ENCODE measurements at places on chromosomes 7 and 10.

GRCh38 chr7:149713731-149714068 lies 59.7 kb downstream of the ZNF467 start:
- no peak for DNase-seq

GRCh38 chr10:116809483-116810119 lies 39.7 kb upstream of the ENO4 start:
- DNase-seq, result peak; percentile 52

GRCh38 chr7:80835251-80835650 lies 83.6 kb downstream of the SEMA3C start:
- no peak for DNase-seq

DNA sequence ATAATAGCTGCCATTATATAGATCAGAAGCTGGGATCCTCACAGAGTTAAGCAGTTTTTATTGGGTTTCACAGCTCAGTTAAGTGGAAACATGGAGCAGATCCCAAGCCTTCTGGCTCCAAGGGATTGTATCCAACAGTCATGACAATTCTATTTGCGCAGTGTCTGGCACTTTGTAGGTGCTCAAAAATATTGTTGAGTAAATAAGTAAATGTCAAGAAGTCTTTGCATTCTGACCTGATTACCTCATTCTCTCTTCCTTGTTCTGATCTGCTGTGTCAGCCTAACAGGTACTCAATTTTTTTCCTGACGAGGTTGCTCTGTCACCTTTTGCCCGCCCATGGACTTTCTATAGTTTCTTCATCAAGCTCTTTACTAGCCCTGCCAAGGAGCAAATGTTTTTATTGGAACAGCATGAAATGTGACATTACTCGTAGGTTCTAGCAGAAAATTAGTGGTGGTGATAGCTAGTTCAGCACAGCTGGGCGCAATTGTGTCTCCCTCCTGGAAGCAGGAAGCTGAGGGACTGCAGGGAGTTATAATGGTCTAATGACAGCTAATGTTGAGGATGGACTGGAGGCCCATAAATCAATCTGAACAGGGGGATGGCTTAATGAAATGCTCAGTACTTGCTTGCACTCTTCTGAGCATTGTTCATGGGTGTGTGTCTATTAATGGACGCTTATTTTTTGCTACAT lies 680.2 kb downstream of the CCSER2 start:
- DNase-seq, result no peak

DNA sequence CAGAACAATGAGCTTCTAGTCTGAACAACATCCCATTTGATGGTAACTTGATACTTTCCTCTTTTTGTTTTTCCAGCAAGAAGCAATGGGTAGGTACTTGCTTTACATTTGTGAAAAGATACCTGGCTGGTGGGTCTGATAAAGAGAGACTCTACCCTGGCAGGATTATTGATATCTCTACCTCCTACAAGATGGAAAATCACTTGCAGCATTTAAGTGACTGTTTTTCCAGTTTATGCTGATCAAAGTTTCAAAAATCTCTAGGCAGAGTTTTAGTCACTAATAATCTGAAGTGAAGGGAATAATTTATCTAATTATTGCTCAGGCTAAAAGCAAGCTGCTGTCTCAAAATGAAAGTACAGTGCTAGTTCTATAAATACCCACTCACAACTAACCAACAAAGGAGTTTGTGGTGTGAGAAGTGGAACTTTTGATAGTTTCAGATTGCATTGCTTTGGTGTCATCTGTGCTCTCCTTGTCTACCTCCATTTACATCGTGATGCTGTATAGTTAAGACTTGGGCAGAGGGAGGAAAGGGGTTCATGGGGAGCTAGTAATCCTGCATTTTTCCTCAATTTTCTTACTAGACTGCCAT lies 86.0 kb upstream of the ANKRD1 start:
- DNase-seq, result no peak

- no peak for DNase-seq
Measured at GRCh38 chr7:96238976-96239766, 82.7 kb downstream of the SLC25A13 start.

GRCh38 chr10:61793760-61794703 lies 107.5 kb upstream of the ARID5B start:
- no peak for DNase-seq

DNA sequence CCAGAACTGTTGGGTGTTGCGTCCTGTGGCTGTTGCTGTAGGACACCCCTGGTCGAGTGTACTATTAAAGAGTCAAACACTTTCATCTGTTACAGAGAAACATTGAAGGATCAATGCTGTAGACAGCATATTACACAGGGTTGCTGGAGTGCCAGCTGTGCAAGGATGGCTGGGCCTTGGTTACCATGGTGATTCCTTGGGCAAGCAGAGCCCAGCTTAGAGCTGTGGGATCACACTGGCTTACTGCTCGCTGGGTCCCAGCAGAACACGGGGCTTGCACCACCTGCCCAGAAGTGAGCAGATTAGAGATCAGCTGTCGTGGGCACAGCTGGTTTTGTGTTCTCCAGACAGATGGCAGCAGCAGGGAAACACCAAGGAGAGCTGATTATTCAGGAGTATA lies 76.0 kb downstream of the GPR141 start:
- no peak for DNase-seq

DNA sequence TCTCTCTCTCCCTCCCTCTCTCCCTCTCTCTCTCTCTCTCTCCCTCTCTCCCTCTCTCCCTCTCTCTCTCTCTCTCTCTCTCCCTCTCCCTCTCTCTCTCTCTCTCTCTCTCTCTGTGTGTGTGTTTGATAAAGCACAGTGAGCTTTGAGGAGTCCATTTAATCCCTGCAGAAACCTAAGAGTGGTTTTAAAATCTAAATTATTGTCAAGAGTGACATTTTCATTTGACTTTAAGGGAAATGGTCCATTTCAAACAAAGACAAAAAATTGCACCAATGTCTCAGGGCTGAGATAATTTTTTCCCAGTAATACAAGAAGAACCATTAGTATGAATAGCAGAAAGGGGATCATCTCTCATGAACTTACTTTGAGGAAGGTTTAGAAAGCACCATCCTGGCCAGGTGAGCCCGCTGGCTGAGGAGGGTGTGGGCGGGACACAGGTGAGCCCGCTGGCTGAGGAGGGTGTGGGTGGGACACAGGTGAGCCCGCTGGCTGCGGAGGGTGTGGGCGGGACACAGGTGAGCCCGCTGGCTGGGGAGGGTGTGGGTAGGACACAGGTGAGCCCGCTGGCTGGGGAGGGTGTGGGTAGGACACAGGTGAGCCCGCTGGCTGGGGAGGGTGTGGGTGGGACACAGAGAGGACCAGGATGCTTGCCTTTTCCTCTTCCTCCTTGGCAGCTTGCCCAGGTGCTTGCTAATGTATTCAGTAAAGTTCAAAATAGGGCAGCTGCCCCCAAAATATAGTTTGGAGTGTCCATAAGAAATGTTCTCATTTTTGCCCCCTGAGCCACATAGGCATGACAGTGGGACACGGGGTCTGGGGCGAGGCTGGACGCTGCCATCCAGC lies 125.0 kb downstream of the DNAJB6 start:
- DNase-seq, result no peak

DNA sequence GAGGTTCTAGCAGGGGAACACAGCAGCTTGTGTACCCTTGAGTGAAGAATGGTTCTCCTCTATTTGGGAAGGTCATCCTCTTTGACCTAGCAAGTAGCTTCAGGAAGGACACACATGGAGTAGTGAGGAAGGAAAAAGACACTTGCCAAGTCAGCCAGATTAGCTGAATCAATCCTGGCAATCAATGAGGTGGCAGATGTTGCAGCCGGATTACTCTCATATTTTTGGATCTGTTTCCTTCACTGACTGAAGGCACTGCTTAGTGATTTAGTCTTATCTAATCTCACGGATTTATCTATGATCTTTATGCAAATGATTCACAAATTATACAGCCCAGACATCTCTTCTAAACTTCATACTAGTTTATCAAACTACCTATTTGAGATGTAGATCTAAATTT lies 218.8 kb downstream of the GPR158 start:
- no peak for DNase-seq

GRCh38 chr7:52959336-52959735 lies 76.1 kb upstream of the POM121L12 start:
- DNase-seq, result no peak

GRCh38 chr10:106296750-106297392 lies 867.6 kb downstream of the SORCS1 start:
- no peak for DNase-seq

- no peak for DNase-seq
Measured at GRCh38 chr10:71437537-71438092, 40.9 kb downstream of the CDH23 start.

- DNase-seq, result no peak
Measured at GRCh38 chr10:5466451-5467206, 32.7 kb downstream of the CALML5 start.

- no peak for DNase-seq
Measured at GRCh38 chr10:110827410-110827809, 44.3 kb upstream of the PDCD4 start.

GRCh38 chr10:119367841-119368549 lies 160.6 kb downstream of the GRK5 start:
- no peak for DNase-seq

- no peak for DNase-seq
Measured at GRCh38 chr7:112554591-112554990, 73.8 kb downstream of the LSMEM1 start.

GRCh38 chr10:109961174-109962001 lies 38.1 kb upstream of the XPNPEP1 start:
- DNase-seq, result no peak

DNA sequence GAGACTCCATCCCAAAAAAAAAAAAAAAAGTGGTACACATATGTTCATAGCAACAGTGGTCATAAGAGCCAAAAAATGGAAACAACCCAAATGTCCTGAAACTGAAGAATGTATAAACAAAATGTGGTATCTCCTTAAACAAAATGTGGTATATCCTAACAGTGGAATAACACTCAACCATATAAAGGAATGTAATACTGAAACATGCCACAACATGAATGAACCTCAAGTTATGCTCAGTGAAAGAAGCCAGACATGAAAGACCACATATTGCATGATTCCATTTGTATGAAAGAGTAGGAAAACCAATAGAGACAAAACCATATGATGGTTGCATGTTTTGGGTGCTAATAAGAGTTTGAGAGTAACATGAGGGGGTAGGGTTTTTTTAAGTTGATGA lies 3.1 kb downstream of the GJC3 start:
- no peak for DNase-seq

DNA sequence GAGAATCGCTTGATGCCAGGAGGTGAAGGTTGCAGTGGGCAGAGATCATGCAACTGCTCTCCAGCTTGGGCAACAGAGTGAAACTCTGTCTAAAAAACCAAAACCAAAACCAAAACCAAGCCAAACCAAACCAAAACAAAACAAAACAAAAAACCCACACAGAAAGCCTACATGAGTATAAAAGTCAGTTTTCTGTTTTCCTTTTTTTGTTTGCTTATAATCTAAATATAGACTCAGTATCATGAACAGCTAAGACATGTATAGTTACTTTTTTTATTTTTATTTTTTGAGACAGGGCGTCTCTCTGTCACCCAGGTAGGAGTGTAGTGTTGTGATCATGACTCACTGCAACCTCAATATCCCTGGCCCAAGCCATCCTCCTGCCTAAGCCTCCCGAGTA lies 16.8 kb upstream of the MTPN start:
- no peak for DNase-seq

DNA sequence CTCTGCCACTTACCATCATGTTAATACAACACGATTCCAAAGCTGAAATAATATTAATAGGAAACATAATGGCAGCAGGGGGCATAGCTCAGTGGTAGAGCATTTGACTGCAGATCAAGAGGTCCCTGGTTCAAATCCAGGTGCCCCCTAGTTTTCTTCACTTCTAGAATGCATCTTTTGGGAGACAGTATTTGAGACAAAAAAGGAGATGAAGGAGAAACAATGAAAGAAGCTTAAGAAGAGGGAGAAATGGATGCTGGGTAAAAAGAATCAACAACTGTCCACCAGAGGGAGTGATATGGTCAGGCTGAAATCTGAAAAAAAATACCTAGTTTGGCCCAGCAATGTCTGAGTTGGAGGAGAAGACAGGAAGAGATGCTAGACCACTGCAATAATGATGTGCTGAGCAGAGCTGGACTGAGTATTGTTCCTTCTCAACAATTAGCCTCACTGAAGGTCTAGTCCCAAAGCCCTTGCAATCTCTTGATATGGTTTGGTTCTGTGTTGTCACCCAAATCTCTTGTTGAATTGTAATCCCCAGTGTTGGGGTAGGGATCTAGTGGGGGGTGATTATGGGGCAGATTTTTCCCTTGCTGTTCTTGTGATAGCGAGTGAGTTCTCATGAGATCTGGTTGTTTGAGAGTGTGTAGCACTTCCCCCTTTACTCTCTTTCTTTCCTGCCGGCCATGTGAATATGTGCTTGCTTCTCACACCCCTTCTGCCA lies 48.3 kb downstream of the ZNF783 start:
- no peak for DNase-seq

GRCh38 chr10:6719561-6719960 lies 139.5 kb upstream of the PRKCQ start:
- no peak for DNase-seq
